HCEC 1CT (cell line): ENCODE measurements at places on chromosomes 13 and 19.

DNA sequence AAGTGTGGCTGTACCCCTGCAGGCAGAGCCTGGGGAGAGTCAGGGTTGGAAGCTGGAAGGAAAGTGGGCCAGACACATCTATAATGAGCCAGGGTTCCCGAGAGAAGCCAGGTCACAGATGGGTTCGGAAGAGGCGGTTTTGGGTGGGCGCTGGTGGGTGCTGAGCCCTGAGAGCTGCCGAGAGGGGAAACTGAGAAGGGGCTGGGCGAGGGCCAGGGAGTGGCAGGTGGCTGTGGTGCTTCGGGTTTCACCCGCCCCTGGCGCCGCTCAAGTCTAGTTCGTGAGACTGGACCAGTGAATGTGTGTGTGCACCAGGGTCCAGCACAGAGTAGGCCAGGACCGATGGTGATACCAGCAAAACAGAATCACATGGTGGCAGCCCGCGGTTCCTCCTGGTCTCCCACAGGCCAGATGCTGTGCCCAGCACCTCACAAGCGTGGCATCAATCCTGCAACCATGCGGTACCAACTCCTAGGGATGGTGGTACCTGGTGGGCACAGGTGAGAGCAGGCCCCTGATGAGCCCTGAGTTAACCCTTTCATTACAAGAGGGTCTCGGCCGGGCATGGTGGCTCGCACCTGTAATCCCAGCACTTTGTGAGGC lies 1.8 kb upstream of the LRRC4B start:
- DNase-seq: no peak

- no peak for DNase-seq
Measured at GRCh38 chr19:6271251-6271650, 8.5 kb downstream of the MLLT1 start.

GRCh38 chr13:23644126-23644419 lies 73.9 kb downstream of the TNFRSF19 start:
- no peak for DNase-seq

- no peak for DNase-seq
Measured at GRCh38 chr19:58338825-58339558, 12.2 kb downstream of the ZSCAN22 start.

GRCh38 chr19:13987101-13987890 lies 18.8 kb downstream of the RFX1 start:
- DNase-seq: no peak

- DNase-seq: peak; percentile 61
Measured at GRCh38 chr19:47240996-47241918, 10.3 kb upstream of the BBC3 start.

DNA sequence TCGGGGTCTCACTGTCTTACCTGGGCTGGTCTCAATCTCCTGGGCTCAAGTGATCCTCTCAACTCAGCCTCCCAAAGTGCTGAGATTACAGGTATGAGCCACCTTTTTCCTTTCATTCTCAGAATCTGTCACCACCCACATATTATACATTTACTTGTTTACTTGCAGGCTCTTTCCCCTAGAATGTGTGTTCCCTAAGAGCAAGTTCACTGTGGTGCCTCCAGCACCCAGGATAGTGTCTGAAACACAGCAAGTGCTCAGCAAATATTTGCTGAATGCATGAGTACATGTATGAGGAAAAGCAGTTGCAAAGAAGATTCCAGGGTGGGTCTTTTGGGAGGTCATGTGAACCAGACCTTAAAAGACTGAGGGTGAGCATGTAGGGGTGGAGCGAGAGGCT lies 96.8 kb downstream of the RGCC start:
- no peak for DNase-seq

DNA sequence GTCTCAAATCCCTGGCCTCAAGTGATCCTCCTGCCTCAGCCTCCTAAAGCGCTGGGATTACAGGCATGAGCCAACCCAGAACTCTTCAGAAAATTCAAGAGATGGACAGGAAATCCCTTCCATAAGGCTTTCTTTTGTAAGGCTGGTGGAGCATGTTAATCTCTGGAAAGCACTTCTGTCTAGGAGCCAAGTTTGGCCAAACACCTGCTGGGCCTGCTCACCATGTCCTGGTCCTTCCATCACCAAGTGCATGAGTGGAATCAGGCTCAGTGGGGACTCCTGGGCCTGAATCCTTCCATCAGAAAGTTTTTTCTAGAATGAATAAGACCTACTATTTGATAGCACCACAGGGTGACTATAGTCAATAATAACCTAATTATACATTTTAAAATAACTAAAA lies 148.0 kb downstream of the DCLK1 start:
- no peak for DNase-seq

- DNase-seq: no peak
Measured at GRCh38 chr13:37966266-37966665, 96.7 kb upstream of the TRPC4 start.

DNA sequence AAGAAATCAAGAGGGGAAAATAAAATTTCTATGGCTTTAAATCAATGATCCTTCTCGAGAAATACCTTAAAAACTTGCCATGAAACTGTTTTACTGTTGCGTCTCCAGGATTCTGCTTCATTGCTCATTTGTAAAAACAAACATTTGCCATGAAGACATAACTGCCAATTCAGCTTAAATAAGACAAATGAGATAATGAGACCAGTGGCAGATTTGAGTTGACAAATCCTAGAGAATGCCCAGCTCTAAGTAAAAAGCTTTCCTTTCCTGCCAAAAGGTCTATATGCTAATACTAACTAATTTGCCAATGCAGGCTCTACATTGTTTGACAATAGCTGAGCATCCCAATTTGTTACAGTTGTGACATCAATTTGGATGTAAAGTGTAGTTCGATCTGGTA lies 400.5 kb upstream of the PCDH9 start:
- DNase-seq: no peak

GRCh38 chr19:55261671-55262126 lies 2.9 kb upstream of the PPP6R1 start:
- DNase-seq: no peak

- no peak for DNase-seq
Measured at GRCh38 chr19:21052902-21053301, 29.1 kb upstream of the ZNF714 start.
